ENCODE measurements at places on chromosomes 5 and 9. TPM values are rescaled to one million over a fixed set of nuclear protein-coding genes. Genes with fewer than 3 reads are reported as not detected.

The DND1 gene
- 2.0 TPM for total RNA-seq

The RLN1 gene
- total RNA-seq, result 1.6 TPM

The CHMP5 gene
- 91.0 TPM for total RNA-seq

The TARS1 gene
- total RNA-seq, result 155 TPM

The FOXD4L3 gene
- 0.20 TPM for total RNA-seq

The ADGRD2 gene
- not detected for total RNA-seq

The SPINK14 gene
- total RNA-seq, result not detected

The PCDHGB1 gene
- not detected for total RNA-seq

The GARIN3 gene
- not detected for total RNA-seq

The CCL27 gene
- total RNA-seq, result not detected

The TMC1 gene
- total RNA-seq, result not detected

The RNF180 gene
- total RNA-seq, result not detected

The CDH12 gene
- total RNA-seq, result not detected

The GABRP gene
- total RNA-seq, result not detected

The SOX30 gene
- not detected for total RNA-seq

The SPATA31D4 gene
- not detected for total RNA-seq

The ADRB2 gene
- 1.5 TPM for total RNA-seq

The SHC3 gene
- not detected for total RNA-seq

The RNF208 gene
- 2.1 TPM for total RNA-seq

The WDR31 gene
- 0.87 TPM for total RNA-seq

The ANKRD20A1 gene
- 0.64 TPM for total RNA-seq

The OTP gene
- total RNA-seq, result not detected

The WNK2 gene
- not detected for total RNA-seq

The STKLD1 gene
- 2.0 TPM for total RNA-seq

The ZNF883 gene
- total RNA-seq, result 0.42 TPM

The EQTN gene
- not detected for total RNA-seq

The GNAQ gene
- 28.1 TPM for total RNA-seq

The SLC9A3 gene
- 1.4 TPM for total RNA-seq

The NR5A1 gene
- not detected for total RNA-seq

The GGTA1 gene
- not detected for total RNA-seq

The ACO1 gene
- total RNA-seq, result 8.1 TPM

The ATOX1 gene
- total RNA-seq, result 46.9 TPM

The SPATA31C1 gene
- total RNA-seq, result not detected

The FOXD1 gene
- total RNA-seq, result not detected

The BOD1 gene
- total RNA-seq, result 17.7 TPM

The TRIM36 gene
- total RNA-seq, result not detected

The SCAMP1 gene
- total RNA-seq, result 17.4 TPM
